ENCODE measurements at places on chromosomes 2 and 18.

DNA sequence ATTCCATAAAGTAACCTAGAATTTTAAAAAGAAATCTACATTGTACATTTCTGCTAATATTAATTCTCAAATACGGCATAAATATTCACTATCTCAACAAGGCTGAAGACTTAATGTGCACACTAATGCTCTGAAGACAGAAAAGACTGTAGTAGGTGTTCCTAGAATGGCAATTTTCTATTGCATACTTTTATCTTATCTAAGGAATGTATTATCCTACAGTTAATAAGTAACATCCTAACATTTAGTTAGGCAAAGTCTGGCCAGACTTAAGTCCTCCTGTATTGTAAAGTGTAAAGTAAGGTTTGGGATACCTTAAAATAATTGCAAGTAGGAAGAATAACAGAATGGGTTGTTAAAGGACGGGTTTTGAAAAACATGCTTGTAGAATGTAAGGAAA is 42.2 kb downstream of the CHST9 start:
- no peak for DNase-seq

DNA sequence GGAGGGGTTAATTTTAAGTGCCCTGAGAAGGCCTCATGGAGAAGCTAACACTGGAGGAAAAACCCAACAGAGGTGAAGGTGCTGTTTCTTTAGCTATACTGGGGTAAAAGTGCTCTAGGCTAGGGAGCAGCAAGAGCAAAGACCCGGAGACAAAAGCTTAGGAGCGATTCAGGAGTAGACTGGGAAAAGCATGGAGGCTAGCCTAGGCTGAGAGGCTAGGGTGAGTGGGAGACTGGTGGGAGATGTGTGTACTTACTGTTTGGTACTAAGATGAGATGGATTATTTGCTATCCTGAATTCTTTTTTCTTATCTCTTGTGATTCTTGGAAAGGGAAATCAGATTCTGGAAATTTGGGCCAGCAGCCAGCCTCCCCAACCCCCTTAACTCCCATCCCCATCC is 2.0 kb downstream of the GIGYF2 start:
- DNase-seq = no peak

DNA sequence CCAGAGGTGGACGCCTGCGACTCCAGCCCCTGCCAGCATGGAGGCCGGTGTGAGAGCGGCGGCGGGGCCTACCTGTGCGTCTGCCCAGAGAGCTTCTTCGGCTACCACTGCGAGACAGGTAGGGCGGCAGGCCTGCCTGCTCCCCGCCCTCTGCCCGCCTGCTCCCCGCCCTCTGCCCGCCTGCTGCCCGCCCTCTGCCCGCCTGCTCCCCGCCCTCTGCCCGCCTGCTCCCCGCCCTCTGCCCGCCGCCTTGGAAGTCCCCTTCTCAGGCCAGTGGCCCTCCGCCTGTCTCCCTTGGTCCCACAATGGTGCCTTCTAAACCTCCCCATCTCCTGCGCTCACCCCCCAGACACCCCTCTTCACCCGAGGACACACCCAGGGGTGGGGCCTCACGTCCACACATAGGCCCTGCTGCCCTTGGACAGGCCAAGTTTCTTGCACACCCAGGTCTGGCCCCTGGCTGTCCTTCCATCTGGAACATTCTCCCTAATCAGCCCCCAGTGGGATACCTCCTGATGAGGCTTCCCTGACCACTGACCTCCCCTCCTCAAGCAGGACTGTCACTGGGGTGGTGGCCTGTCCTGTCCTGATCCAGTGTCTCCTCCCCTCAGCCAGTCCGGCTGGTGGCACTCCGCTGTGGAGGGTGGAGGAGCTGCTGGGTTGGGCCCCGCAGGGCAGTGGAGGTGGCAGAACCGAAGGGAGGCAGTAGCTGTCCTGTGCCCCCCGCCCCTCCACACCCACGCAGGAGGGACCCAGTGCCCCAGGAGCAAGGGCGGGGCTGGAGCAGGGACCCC is 37.9 kb downstream of the MTERF4 start:
- DNase-seq = peak; percentile 24

DNA sequence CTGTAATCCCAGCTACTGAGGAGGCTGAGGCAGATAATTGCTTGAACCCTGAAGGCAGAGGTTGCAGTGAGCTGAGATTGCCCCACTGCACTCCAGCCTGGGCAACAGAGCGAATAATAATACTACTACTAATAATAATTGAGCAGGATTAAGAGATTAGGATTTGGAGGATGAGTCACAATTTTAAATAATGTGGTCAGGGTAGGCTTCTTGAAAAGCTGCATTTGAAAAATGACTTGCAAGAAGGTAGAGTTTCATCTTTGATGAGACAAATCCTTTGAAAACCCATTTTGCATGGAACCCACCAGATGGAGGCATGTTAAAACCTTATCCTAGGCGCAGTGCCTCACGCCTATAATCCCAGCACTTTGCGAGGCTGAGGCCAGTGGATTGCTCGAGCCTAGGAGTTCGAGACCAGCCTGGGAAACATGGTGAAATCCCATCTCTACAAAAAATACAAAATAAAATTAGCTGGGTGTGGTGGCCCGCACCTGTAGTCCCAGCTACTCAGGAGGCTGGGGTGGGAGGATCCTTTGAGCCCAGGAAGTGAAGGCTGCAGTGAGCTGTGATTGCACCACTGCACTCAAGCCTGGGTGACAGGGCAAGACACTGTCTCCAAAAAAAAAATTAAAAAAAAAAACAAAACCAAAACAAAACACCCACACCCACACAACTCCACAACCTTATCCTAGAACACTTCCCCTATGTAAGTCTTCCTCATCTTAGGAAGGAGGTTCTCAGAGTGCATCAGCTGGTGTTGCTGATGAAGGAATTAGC is 3.3 kb upstream of the ATP8B1 start:
- DNase-seq = no peak

- DNase-seq = peak; percentile 47
Measured at GRCh38 chr2:141423124-141423523, 707.7 kb downstream of the LRP1B start.

DNA sequence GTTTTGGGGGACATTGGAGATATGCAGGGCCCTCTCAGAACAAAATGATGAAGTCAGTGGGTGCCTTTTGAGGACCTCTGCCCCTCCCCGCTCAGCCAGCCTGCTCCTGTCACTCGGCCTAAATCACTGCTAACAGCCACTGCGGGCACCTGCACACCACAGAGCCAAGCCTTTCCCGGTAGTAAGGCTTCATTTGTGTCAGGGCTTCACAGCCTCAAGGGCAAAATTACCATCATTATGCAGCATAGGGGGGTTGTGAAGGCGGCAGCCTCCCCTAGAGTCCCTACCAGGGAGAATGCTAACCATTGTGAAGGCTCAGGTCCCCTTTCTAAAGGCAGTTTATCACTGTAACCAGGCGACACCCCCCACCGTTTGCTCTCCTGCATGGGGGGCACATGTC is 519.8 kb upstream of the MYT1L start:
- DNase-seq = peak; percentile 90

DNA sequence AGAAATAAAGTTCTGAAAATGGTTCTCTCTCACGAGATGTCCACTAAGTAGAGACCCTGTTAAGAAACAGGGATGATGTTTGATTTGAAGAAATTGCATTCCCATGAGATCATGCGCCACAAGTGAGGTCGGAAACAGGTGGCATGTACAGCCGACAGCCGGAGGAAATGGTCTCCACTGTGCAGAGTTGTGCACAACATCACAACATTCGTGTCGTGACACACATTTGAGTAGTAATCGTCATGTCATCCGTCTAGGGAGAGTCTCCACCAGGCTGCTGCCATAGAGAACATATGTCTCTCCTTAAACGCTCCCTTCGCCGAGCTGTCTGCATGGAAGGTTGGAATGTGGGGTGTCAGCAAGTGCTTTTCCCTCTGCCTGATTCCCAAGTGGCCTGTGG is 84.7 kb downstream of the ASAP2 start:
- no peak for DNase-seq

- DNase-seq = no peak
Measured at GRCh38 chr2:161030260-161031063, 129.8 kb upstream of the TANK start.

GRCh38 chr2:121095257-121096080 is 189.5 kb downstream of the TFCP2L1 start:
- DNase-seq = peak; percentile 57

- DNase-seq = no peak
Measured at GRCh38 chr18:26901020-26901419, 35.5 kb upstream of the AQP4 start.

DNA sequence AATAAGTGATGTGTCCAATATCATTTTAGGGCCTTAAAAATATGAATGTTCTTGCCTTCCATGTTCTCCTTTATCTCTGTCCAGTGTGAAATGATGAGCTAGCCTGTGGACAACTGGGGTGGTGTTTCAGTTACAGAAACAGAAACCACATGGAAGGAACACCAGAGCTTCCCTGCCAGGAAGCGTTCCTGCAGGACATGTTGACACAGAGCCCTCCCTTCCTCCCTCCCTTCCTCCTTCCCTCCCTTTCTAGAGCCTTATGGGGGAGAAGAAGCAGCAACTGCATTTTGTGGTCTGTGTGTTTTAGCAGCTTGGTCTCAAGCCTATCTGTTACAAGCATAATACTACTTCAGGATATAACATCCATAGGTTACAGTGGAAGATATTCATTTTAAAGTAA is 539.7 kb upstream of the NETO1 start:
- no peak for DNase-seq

DNA sequence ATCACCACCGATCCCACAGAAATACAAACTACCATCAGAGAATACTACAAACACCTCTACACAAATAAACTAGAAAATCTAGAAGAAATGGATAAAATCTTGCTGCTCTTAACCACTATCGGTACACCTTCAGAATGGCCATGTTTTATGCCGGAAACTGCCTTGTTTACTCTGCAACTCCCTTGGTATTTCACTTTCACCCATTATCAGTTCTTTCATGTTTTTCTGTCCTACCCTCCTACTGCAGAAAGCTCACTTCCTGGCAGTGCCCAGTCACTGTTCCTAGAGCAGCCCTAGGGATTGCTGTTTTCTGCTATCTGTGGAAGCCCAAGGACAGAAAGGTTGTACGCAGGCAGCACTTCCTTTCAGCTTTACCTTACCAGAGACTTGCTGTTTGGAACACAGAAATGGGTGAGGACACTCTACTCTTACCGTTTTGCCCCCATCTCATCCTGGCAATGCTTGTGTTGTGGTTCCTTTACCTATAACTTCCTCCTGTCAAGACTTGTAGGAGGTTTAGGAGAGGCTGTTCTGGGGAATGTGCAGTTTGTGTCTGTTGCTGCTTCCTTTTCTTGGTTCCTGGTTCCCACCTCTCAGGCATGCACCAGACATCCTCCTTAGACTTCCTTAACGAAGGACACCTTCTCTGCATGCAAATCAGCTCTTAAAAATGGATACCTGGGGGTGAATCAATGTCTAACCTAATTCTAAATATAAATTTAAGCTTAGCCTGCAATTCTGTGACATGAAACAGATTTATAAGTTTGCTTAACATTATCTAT is 394.4 kb downstream of the SPAG16 start:
- DNase-seq = no peak

DNA sequence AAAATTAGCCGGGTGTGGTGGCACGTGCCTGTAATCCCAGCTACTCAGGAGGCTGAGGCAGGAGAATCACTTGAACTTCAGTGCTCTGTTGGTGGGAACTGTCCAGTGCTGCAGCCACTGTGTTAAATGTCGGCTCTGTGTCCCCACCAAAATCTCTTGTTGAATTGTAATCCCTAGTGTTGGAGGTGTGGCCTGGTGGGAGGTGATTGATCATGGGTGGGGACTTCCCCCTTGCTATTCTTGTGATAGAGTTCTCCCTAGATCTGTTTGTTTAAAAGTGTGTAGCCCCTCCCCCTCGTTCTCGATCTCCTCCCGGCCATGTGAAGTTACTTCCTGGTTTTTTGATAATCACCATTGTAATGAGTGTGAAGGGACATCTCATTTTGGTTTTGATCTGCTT is 9.8 kb upstream of the RPL31 start:
- DNase-seq = no peak

- no peak for DNase-seq
Measured at GRCh38 chr2:226913641-226914040, 77.8 kb downstream of the RHBDD1 start.

DNA sequence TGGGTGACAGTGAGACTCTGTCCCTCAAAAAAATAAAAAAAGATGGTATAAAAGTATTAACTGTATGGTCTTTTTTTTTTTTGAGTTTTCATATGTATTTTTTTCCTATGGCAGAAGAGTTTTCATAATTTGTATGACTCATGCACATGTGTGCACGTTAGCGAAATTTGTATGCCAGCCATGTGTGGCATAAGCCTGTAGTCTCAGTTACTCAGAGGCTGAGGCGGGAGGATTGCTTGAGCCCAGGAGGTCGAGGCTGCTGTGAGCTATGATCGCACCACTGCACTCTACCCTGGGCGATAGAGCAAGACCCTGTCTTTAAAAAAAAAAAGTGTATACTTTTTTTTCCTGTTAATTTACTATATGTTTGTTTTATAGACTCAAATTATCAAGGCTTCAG is 160.8 kb downstream of the TGIF1 start:
- no peak for DNase-seq

- peak; percentile 68 for DNase-seq
Measured at GRCh38 chr2:120926463-120927264, 191.0 kb downstream of the GLI2 start.

DNA sequence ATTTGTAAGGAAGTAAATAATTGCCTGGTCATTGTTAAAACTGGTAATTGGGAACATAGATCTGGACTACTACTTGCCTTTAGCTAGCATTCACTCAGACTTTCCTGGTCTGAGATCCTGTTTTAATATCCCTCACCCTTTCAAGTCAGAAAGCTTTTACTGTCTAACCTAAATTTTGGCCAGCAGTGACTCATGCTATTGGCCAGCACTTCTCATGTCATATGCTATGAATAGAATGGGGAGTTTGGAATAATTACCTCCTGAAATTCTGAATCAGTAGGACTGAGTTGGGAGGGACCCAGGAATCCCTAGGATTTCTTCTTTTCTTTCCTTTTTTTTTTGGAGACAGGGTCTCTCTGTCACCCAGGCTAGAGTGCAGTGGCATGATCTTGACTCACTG is 19.3 kb downstream of the STK36 start:
- DNase-seq = no peak

- DNase-seq = no peak
Measured at GRCh38 chr2:126793885-126794613, 104.6 kb upstream of the TEX51 start.

DNA sequence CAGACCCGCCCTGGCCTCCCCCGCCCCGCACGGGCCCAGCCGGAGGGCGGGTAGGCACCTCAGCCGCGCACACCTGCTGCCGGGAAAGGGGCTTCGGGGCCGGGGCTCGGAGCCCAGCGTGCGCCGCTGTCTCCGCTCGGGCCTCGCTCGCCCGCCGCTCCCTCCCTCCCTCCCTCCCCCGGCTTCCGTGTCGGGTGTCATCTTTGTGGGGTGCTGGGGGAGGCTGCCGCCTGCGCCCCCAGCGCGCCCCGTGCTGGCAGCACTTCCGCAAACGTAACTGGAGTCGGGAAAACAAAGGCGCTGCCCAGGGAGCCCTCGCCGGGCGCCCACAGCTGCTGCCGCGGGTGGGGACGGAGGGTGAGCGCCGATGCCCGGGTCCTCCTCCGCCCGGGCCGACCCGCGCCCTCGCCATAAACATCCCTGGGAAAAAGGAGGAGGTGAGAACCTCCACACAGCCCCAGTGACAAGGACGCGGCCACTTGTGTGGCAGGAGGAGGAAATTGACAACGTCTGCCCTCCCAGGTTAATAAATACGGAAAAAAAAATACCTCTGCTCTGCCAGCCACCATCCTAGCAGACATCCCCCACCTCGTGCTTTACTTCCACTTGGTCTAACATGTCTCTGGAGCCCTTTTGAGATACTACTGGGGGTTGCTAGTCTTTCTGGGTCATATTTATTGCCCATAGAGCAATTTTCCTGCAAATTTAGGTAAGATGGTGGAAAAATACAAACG is 550 bp downstream of the MFSD6 start:
- peak; percentile 88 for DNase-seq

Measured in NCI-H1417 (cell line).